IMR-90 (cell line): ENCODE measurements at places on chromosomes 4 and X. TPM values are rescaled to one million over a fixed set of nuclear protein-coding genes. Genes with fewer than 3 reads are reported as not detected.

DNA sequence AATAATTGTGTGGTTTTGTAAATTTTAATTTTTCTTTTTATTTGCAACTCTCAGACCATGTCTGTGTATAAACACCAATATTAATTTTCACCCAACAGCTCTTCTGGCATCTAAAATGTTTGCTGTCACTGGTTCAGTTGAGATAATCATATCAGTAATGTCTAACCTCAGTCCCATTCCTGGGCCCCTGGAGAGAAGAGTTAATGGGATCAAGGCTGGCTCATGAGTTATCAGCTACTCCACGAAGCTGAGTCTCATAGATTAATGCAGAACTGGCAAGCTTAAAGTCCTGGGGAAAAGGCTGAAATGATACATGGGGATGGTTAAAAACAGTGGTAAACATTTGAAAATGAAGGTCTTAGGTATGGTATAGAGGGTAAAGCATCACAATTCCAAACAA is 28.4 kb upstream of the TSPAN5 start:
- DNase-seq: no peak

GRCh38 chr4:120144041-120144440 is 77.4 kb upstream of the MAD2L1 start:
- DNase-seq: no peak

- DNase-seq: no peak
Measured at GRCh38 chrX:18983666-18984380, at the start of gene PHKA2. PHKA2 (minus strand) TSS chrX:18984114; CDS start chrX:18983932, 182 bp downstream.

DNA sequence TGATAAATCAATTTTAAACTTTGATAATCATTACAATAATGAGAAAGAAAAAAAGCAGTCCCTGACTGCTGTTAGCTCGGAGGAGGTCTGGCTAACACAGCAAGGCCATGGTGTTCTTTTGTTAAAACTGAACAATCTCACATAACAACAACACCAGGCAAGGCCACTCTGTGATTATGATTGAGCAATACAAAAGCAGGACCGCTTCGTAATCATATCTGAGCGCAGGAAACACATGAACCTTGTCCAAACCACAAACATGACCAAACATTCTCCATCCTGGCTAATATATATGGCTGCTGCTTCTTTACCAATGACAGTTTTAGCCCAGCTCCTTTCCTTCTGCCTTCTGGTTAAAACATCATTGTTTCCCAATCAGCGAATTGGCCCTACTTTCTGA is 76.8 kb upstream of the DDX53 start:
- DNase-seq: peak; percentile 60

PAGE2 gene
- total RNA-seq: not detected in 2 replicates

DNA sequence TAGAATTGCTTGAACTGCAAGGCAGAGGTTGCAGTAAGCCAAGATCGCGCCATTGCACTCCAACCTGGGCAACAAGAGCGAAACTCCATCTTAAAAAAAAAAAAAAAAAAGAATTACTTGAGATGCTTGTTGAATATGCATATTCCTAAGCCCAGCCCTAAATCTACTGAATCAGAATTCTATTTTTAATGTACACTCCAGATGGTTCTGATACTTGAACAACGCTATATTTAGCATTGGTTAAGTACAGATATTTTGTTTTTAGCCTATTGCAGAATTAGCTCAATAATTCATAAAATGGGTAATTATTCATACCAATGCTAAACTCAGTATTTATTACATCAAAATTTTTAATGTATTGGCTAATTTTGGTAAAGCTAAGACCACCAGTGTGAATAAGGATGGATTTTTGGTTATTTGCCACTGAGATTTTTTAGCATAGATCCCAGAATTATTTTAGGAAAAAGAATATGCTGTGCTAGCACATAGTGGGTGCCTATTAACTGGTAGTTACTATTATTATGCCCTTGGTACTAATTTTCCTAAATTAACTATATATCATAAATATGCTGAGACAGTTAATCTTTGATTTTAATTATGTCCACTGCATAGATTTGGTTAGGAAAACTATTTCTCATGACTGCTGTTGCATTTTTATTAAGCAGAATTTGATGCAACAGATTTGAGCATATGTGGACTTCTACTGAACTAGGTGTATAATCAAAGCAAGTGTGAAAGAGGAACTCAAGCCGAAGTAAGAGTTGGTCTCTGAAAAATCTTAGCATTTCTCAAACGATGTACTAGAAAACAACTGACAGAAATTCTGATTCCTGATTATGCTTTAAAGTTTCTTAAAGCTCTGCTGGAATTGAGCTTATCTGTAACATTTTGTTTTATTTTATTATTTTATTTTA is 9.2 kb downstream of the AREG start:
- DNase-seq: no peak

HSFX3 gene
- total RNA-seq: not detected in 2 replicates

GRCh38 chrX:27619459-27619858 is 29.3 kb downstream of the DCAF8L2 start:
- no peak for DNase-seq

DNA sequence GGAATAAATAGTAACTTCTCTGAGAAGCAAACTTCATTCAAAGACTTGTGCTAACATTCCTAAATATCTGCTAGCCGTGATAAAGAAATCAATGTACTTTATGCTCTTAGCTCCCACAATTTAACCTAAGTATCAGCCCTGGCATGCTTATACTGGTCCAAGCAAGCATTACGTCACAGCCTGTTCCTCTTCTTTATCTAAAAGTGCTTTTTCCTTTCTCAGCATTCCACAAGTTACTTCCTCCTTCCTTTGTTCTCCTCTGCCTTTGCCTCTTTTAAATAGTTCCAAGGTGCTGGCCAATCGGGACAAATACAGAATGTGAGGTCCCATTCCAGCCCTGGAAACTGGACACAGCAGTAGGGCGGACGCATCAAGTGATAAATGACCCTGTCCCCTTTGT is 249.6 kb downstream of the DHRSX start:
- no peak for DNase-seq

- DNase-seq: no peak
Measured at GRCh38 chr4:67581208-67581857, 22.8 kb downstream of the STAP1 start.

DNA sequence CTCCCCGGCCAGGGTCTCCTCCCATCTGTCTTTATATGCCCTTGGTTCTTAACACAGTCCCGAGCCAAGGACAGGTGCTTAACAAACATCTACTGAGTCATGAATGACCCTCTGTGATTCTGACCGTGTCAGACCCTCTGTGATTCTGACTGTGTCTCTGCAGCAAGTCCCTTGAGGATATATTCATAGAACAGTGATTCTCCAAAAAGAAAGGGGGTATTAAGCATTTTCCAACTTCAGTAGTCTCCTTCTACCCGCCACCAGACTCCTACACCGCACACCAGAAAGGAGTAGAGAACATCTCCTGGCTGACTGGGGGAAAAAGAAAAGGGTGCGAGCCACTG is 13.6 kb downstream of the ACSL1 start:
- DNase-seq: no peak

DNA sequence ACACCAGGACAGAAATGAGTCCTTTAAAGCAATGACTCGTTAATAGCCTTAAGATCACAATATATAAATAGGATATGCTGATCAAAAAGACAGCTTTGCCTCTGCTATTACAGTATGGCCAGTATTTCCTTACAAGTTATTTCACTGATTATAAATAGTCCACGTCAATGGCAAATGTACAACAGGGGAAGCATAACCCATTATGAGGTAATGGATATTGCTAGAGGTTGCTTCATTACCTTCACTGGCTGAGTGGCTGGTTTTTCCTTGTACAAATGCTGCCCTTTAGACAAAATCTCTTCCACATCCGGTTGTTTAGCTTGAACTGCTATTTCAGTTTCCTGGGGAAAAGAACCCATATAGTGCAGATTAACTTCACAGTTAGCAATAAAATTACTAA is 764.6 kb upstream of the FTHL17 start:
- DNase-seq: no peak

RENBP gene
- total RNA-seq: 0.18 TPM in 1 of 2 replicates, not detected in the other

CLCN5 gene
- 5.8 and 5.9 TPM in 2 replicates for total RNA-seq

- no peak for DNase-seq
Measured at GRCh38 chr4:115292320-115293092, 179.1 kb upstream of the NDST4 start.
